ENCODE measurements at places on chromosomes 5 and 9.
A peak's percentile ranks its signal among the peaks of the same experiment; 100 is the strongest.

GRCh38 chr5:178145965-178146820, 7.5 kb downstream of the NHP2 start:
- H3K27me3 ChIP-seq: no peaks in the 10 kb centered on the region
- peak overlapping the region; percentile 73 for H3K27ac ChIP-seq
- no peak overlapping the region for H3K4me3 ChIP-seq

GRCh38 chr5:68662804-68663307, 431.0 kb upstream of the SLC30A5 start:
- no peaks in the 10 kb centered on the region for H3K27me3 ChIP-seq
- DNase-seq: no peak
- H3K4me1 ChIP-seq: no peaks in the 10 kb centered on the region
- no peak overlapping the region for H3K4me3 ChIP-seq

DNA sequence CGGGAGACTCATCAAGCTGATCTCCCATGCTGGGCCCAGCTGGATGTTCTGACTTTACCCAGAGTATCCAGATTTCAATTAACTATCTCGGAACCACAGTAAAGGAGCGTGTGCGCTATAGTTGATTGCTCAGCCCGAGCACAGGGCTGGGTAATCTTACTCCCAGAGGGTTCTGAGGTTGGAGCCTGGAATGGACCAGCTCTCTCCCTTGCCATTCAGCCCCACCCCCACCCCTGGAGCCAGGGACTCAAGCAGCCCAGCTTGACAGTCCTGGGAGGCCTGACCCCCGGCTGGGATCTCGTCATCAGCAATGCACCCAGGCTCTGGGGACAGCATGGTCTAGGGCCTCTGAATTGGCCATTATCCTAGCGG, 23.7 kb upstream of the PTGES start:
- DNase-seq: no peak
- H3K27me3 ChIP-seq: no peaks in the 10 kb centered on the region
- H3K4me3 ChIP-seq: peak overlapping the region; percentile 9
- H3K27ac ChIP-seq: peak overlapping the region; percentile 92
- H3K4me1 ChIP-seq: peaks cover 25% of the 10 kb centered on the region

- no peaks in the 10 kb centered on the region for H3K27me3 ChIP-seq
- peaks cover 22% of the 10 kb centered on the region for H3K4me1 ChIP-seq
- H3K27ac ChIP-seq: peak overlapping the region; percentile 89
- peak overlapping the region; percentile 56 for H3K4me3 ChIP-seq
- H3K36me3 ChIP-seq: no peaks in the 10 kb centered on the region
Measured at GRCh38 chr9:86099701-86100364, 475 bp upstream of the GOLM1 start.

- H3K27me3 ChIP-seq: no peaks in the 10 kb centered on the region
- H3K4me3 ChIP-seq: no peak overlapping the region
- H3K27ac ChIP-seq: no peak overlapping the region
- H3K36me3 ChIP-seq: peaks cover 4% of the 10 kb centered on the region
- no peaks in the 10 kb centered on the region for H3K4me1 ChIP-seq
Measured at GRCh38 chr5:80114860-80115259, 79.7 kb downstream of the THBS4 start.

DNA sequence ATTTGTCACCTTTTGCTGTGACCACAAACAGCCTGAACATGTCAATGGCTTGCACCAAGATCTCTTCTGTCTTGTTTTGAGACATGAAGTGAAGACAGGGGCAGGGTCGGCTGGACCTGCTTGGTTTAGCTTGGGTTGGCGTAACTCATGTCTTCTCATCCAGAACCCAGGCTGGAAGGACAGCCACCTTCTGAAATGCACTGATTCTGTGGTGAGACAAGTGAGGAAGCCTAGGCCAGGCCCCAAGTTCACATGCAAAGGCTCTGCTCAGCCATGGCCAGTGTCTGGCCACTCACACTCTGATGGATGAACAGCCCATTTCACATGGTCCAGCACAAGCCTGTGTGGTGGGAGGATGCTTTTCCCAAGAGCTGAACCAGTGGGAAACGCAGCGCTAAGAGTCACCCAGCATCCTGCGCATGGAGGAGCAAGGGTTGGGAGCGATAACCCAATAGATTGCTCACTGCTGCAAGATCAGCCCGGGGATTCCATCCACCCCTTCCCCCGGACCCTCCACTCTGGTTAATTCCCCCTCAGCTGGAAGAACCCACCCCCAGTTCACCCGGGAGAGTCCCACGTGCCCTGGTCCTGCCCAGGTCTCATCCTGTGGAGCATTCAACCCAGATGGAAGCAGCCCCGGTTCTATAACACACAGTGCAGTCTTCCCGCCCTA, 16.2 kb upstream of the MED10 start:
- no peak for DNase-seq
- H3K4me1 ChIP-seq: no peaks in the 10 kb centered on the region

DNA sequence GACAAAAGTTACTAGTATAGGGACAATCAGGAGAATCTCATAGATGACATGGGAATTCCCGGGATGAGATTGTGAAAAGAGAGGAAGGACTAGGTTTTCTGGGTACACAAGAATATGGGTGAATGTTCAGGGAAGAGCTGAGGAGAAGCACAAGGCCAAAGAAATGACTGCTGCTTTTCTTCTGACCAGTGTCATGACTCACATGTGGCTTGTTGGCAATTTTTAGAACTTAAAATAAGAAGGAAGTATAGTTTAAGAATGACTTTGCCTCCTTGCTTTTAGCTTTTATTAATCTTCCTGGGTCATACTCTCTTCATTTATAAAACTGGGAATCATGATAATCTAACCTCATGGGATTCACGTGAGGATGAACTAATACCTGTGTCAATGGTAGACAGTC, 652.4 kb upstream of the MEF2C start:
- H3K4me1 ChIP-seq: no peaks in the 10 kb centered on the region
- H3K36me3 ChIP-seq: no peaks in the 10 kb centered on the region
- H3K4me3 ChIP-seq: no peak overlapping the region
- no peaks in the 10 kb centered on the region for H3K27me3 ChIP-seq

Data from esophagus squamous epithelium (tissue), 5 donors.